Tibial artery (tissue), 4 donors: ENCODE measurements at places on chromosomes 1 and 21.

- no peak for DNase-seq
Measured at GRCh38 chr1:197683895-197684553, 91.3 kb downstream of the DENND1B start.

- no peak for DNase-seq
Measured at GRCh38 chr1:186948535-186948934, 119.8 kb downstream of the PLA2G4A start.

DNA sequence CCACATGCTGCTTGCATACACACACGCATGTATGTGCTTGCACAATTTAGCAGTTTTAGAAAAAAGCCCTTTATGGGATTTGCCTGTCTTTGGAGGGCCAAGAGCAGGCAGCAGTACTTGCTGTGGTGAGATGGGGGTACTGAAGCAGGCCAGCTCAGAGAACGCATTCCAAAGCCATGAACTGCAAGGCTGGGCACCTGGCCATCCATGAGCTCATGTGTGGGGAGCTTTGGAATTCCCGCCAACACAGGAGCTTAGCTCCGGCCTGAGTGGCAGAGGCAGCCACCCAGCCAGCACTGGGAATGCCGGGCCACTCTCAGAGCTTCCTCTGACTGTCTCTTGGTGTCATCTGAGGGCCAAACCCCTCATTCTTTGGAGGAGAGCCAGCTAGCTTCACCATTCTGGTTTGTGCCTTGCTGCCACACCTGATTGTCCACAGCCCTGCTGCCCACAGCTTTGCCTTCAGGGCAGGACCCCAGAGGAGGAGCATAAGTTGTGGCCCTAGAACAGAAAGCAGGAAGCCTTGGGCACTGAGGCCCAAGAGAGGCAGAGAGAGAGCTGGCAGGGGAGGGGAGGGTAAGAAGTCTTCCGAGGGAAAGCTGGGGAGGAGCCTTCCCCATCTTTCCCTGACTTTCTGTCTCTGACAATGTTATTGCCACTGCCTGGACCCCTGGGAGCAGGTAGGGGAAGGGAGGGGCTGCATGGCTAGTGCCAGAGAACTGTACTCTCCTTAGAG lies 92.1 kb upstream of the POU3F1 start:
- peak; percentile 85 for DNase-seq

GRCh38 chr1:7008975-7009740 lies 223.9 kb downstream of the CAMTA1 start:
- DNase-seq: no peak

DNA sequence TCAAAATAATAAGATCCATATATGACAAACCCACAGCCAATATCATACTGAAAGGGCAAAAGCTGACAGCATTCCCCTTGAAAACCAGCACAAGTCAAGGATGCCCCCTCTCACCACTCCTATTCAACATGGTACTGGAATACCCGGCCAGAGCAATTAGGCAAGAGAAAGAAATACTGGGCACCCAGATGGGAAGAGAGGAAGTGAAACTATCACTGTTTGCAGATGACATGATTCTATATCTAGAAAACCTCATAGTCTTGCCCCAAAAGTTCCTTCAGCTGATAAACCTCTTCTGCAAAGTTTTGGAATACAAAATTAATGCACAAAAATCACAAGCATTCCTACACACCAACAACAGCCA lies 442.7 kb downstream of the PTBP2 start:
- DNase-seq: no peak

DNA sequence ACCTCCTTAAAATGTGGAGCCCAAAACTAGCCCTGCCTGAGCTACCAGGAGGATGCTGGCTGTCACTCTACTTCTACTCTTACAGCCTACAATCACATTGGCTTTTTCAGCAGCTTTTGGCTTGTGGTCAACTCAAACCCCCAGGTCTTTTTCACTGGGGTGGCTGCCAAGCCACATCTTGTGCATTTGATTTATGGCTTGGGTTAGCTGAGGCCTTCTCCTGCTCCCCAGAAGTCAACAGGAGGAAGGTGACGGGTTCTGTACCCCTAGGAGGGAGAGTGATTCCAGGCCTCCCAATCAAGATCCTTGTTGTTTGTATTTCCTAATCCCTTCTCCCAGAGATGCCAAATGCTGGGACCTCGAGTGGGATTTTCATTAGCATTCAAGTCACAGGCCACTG lies 124.3 kb downstream of the LACTBL1 start:
- no peak for DNase-seq

DNA sequence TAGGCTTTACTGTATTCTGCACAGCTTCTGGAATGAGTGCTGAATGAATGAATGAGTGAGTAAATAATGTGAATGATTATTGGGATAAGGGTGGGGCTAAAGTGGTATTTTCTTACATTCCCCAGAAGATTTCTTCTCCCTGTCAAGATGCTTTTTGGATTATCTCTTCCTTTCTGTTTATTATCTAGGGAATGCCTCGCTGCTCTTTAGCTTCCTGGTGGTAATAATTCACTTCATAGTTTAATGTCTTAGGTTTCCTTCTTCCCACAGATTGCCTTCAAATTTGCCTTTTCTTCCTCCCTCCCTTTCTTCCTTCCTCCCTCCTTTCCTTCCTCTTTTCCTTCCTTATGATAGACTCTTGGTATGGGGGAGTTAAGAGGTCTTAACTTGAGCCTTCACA lies 24.0 kb downstream of the DDR2 start:
- DNase-seq: no peak

DNA sequence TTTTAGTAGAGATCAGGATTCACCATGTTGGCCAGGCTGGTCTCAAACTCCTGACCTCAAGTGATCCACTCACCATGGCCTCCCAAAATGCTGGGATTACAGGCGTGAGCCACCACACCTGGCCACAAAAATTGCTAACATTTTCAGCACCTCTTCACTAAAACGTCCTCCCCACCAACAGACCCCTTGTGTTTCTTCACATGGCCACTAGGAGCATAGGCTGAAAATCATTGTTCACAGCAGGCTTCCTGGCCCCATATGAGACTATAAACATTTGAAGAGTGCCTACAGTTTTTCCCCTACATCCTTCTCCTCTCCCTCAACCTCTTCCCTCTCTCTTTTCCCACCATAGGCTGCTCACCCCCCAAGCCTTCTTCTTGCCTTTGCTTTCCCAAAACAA lies 28.0 kb upstream of the SFPQ start:
- DNase-seq: no peak

DNA sequence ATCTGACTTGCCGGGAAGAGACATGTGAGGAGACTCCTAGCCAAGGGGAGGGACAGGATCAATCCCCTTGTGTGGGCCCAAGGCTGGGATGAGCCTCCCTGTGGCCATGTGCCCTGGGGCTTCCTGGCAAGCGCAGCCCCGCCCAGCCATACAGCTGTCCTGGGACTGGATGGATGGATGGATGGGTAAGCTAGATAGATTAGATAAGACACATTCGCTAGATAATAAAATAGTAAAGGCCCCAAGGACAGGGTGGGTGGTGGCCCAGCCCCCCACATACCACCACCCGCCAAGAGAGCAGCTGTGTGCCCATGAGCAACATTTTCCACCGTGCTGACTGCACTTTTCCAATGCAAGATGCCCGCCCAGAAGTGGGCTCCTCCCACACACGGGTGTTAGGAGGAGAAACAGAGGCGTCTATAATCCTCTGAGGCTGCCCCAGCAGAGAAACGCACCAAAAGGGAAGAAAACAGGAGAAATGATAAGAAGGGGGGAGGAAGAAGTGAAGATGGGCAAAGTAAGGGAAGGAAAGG lies 25.1 kb downstream of the ZBTB17 start:
- DNase-seq: peak; percentile 81

DNA sequence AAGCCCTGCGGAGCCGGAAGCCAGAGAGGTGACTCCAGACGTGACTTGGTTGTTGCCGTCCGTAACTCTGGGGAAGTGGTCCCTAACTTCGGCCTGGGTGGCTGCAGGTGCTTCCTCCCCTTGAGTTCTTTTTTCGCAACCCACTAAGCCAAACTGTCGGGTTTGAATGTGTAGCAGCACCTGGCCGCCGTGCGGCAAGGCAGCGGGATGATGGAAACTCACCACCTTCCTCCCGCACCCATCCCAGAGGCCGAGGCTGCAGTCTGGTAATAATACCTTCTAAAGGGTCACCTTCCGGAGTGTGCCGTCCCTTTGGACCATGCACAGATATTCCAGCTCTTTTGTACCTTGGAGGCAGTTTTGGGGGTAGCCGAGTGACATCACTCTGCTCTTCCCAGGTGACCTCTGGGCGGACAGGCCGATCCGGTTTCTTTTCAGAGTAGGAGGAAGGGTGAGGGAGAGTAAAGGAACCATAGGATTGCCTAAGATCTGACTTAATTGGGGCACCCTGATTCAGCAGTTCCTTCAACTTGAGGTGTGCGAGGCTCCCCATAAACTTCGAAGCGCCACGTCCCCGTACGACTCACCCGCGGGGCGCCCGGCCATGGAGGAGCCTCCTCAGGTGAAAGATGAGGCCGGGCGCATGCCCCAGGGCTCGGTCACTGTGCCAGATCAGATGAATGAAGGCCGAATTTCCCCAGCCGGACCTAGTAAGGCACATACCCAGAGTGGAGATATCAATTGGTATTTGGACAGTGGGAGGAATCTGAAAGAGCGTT lies 1.0 kb downstream of the KCNK1 start:
- no peak for DNase-seq

DNA sequence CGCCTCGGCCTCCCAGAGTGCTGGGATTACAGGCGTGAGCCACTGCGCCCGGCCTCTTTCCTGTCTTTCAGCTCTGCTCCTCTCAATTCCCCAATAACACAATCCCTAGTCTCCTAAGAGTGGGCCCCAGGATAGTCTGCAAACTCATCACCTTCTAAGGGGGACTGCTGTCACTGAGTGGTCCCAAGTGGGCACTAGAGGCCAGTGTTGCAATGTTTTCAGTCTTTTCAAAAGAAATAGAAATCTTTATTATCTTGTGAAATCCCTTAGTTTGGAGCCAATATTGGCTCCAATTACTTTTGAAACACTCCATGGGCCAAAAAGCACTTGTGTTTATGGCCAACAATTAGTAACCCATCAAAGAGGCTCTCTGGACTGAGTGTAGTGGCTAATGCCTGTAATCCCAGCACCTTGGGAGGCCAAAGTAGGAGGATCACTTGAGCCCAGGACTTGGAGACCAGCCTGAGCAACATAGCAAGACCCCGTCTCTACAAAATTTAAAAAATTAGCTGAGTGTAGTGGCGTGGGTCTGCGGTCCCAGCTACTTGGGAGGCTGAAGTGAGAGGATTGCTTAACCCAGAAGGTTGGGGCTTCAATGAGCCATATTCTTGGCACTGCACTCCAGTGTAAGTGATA lies 28.6 kb upstream of the ZNF697 start:
- DNase-seq: peak; percentile 57

GRCh38 chr1:20729990-20730689 lies 2.4 kb downstream of the SH2D5 start:
- DNase-seq: no peak

GRCh38 chr1:61344696-61345095 lies 262.3 kb downstream of the NFIA start:
- DNase-seq: no peak

GRCh38 chr1:53631622-53632310 lies 107.2 kb downstream of the GLIS1 start:
- no peak for DNase-seq

DNA sequence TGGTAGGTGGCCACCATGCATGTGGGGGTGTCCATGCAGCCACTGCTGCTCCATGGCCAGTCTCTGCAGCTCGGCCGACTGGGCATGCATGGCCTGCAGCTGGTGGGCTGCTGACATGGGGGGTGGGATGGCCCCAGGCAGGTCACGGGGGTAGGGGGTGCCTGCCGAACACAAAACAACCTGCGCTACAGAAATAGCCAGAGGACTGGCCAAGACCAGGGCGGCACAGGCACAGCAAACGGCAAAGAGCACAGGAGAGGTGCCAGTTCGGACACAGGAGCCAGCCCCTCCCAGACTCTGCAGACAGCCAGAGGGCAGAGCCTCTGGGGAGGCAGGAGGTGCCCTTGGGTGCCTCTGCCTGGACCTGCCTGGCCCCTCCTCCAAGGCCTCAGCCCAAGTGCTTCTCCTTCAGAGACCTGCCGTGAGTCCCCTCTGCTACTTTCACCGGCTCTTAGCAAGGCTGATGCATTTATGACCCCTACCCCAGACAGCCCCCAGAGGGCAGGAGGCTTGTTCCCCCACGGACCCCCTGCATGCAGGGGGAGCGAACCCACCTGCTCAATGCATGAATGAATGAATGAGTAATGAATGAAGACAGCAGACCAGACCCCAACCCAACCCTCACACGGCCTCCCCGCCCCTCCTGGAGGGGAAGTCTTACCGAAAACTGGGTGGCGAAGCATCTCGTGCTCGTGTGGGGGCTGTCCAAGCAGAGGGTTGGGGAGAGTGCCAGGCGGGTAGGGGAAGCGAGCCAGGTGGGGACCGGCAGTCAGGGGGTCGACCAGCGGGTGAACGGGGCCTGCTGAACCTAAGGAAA lies 37.7 kb downstream of the SLC45A1 start:
- no peak for DNase-seq

DNA sequence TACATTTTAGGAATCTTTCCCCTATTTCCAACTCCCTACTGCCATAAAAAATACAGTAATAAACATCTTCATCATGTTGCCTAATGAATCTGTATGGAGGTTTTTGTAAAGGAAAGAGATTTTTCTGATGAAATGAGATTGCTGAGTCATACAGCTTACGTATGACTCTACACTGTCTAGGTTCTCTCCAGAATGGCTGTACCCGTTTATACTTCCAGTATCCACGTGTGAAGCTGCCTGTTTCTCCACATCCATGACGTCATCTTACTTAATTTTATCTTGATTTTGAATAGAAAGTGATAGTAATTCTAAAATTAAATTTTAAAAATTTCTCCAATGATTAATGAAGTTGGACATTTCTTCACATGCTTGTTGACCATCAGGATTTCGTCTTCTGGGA lies 103.7 kb downstream of the COQ8A start:
- DNase-seq: no peak

DNA sequence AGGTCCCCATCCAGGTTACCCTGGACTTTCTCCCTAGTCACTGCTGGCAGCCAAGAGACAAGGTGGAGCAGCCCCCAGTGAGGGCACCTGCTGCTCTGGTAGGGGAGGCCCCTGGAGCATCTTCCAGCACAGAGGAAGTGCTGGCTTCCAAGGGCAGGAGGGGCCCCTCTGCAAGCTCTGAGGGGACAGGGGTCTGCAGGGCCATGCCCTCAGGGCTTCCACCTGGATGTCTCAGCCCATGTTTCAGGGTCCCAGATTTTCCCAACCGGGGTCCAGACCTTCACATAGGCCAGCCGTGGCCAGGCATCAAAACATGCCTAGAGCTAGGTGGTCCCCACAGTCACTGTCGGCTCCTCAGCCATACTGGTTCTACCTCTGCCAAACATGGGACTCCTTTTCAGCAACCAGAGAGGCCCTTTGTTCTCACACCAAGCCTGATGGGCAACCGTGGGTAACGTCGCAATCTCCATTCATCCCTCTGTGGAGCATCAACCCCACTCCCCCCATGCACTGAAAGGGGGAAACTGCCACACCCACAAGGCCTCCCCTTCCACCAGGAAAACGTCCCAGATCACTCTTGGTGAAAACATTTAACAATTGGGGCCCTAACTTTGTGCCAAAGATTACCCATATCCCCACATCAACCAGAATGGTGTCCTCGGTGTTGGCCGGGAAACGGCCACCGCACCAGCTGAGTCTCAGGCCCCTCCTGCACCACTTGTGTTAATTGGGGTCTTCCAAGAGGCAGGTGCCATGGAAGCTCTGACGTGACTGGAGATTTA lies 1.9 kb upstream of the COL6A2 start:
- DNase-seq: peak; percentile 64

GRCh38 chr1:85148524-85149250 lies 52.1 kb downstream of the SYDE2 start:
- DNase-seq: no peak
